Adipocyte (in vitro differentiated cells): ENCODE measurements at places on chromosomes 13 and 19.

- DNase-seq: peak; percentile 48
These were observed 38.3 kb upstream of the KCTD4 start for GRCh38 chr13:45238945-45239795.

- DNase-seq: no peak
These were observed 768 bp upstream of the SLC44A2 start for GRCh38 chr19:10624585-10624984.

DNA sequence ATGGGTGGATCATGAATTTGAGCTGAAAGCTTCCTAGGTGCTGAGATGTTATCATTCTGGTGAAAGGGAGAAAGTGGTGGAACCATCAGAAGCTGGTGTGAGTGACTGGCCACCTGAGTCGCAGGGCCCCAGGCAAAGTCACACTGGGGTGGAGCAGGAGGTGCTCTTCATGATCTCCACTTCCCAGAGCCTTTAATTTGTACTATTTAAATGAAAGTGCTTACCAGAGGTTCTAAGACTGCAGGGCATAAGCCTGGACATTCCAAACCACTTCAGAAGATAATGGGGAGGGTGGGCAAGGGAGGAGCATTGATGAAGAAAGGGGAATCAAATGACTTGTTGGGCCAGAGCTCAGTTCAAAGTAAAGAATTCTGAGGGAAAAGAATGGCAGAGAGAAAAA, 156.1 kb downstream of the RGCC start:
- no peak for DNase-seq

DNA sequence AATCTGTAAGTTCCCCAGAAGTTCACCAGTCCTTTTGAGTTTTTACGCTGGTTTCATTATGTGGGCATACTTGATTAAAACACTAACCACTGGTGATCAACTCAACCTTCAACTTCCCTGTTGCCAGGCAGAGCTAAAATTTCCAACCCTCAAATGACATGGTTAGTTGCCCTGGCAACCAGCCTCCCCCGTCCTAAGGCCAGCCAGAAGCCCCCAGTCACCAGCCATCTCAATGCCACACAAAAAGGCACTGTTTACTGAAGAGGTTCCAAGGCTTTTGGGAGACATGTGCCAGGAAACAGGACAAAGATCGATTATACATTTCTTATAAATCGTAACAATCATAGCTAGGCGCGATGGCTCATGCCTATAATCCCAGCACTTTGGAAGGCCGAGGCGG, 1.6 kb downstream of the ZNF649 start:
- no peak for DNase-seq

DNA sequence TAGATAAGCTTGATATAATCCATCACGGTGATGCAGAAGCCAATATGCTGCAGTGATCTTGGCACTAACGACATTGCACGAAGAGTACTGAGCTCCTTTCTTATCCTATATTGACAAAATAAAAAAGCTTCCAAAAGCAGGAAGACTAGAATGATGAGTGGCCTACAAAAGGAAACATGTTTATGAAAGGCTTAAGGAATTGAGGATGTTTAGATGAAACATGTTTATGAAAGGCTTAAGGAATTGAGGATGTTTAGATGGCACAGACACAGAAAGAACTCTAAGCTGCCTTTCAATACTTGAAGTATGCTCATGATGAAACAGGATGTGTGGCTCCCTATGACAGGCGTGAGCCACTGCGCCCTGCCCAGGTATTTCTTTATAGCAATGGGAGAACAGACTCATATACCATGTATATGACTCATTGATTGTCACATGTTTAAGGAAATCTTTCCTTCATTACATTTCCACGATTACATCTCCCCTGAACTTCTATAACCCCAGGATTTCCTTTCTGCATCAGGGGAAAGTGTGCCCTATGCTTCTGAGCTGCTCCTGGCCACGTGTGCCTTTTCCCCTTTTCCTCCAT, 690.8 kb upstream of the ARGLU1 start:
- DNase-seq: peak; percentile 68

DNA sequence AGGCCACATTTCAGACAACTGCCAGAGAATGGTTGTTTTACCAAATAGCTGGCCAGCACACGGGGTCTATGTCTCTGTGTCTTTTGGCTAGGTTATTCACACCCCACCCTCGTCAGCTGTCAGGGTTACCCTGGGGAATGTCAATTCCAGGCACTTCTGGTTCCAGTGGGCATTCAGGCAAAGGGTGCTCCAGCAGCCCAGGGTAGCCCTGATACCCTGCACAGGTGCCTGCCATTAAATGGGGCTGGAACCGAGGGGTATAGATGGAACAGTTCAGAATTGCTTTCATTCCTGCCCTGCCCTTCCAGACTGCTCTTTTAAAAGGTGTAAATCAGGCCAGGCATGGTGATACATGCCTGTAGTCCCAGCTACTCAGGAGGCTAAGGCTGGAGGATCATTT, 43.2 kb upstream of the HOMER3 start:
- no peak for DNase-seq

DNA sequence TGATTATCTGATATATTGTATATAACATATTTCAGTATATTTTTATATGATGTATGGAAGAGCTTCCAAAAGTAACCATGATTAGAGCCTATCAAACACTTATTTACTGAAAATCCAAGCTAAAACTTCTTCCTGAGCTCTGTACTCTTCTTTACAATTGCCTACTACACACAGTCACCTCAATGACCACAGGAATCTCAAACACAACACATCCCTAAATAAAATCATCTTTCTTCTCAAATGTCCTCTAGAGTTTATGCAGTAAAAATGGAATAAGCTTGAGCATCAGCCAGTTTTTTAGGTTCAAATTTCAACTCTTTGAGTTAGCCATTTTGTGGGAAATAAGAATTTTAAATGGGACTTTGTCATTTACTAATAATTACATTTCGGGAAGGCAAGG, 102.6 kb upstream of the FNDC3A start:
- DNase-seq: no peak

DNA sequence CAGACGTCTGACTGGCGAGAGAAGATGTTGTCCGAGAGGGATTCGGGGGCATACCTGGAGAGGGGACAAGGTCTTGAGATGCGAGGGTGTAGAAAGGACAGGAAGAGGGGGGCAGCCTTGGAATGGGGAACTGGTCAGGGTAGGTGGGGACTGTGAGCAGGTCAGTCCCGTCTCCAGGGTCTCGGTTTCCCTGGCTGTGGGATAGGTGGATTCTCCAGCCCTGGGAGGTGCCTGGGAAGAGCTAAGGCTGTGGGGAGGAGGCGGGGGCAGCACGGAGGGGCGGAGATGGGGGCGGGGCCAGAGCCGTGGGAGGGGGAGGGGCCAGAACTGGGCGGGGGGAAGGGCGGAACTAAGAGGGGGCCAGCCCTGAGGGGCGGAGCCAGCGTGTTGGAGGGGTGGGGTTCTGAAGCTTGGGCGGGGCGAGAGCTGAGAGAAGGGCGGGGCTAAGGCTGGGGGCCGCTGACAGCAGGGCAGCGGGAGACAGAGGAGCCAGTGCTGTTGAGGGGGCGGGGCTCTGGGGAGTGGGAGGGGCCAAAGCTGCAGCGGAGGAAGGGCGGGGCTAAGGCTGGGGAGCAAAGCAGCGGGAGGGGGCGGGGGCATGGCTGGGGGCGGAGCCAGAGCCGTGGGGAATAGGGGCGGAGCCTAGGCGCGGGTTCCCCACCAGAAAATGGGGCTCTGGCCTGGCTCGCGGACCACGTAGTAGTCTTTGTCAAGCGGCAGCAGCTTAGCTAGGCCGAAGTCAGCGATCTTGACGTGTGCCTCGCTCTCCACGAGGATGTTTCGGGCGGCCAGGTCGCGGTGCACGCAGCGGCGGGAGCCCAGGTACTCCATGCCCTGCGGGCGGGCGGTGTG, 9.5 kb upstream of the INSL3 start:
- peak; percentile 55 for DNase-seq

GRCh38 chr19:41934849-41935374, 6.7 kb upstream of the ERFL start:
- DNase-seq: peak; percentile 85

- no peak for DNase-seq
These were observed 17.3 kb upstream of the GPI start for GRCh38 chr19:34347561-34348165.

DNA sequence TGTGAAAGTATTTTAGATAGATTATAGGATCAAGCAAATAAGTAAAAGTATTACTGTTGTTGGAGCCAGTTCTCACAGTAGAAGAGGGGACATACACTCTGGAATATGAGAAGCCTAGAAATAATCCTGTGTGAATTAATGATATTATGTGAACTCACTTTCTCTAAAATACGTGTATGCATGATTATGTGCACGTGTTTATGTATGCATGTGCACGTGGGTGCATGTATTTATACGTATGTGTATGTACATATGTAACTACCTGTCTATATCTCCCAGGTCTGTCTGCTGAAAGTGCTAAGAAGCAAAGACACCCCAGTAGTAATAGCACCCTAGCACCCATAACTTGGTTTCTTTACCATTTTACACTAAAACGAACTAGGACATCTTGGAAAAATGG, 41.5 kb upstream of the PDX1 start:
- DNase-seq: no peak

GRCh38 chr19:339262-339887, 5.2 kb downstream of the MIER2 start:
- DNase-seq: no peak

- DNase-seq: no peak
These were observed 26.7 kb upstream of the TMEM255B start for GRCh38 chr13:113732176-113732960.

DNA sequence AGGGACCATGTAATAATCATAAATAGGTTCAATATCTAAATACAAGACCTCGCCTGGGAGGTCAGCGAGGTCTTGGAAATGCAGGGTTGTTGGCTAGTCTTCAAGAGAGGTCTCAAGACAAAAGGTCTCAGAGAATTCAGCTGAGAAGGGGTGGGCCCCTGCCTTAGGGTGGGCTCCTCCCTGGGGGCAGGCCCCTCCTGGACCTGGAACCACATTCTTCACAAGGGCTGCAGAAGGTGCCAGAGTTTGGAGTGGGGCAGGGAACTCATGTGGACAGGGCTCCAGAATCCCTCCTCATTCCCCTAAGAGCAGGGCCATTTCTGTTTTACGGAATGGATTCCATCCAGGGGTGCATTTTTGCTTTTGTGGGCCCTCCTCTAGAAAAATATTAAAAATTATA, 10.2 kb downstream of the CEACAM18 start:
- DNase-seq: no peak
